ENCODE measurements at places on chromosomes 4 and X. TPM values are rescaled to one million over a fixed set of nuclear protein-coding genes. Genes with fewer than 3 reads are reported as not detected.

SPARCL1 gene
- total RNA-seq, result not detected

- no peak overlapping the region for H3K4me3 ChIP-seq
- no peak for DNase-seq
- no peaks in the 10 kb centered on the region for H3K27me3 ChIP-seq
Observed at GRCh38 chrX:152819732-152820131, 10.8 kb downstream of the CETN2 start.

DNA sequence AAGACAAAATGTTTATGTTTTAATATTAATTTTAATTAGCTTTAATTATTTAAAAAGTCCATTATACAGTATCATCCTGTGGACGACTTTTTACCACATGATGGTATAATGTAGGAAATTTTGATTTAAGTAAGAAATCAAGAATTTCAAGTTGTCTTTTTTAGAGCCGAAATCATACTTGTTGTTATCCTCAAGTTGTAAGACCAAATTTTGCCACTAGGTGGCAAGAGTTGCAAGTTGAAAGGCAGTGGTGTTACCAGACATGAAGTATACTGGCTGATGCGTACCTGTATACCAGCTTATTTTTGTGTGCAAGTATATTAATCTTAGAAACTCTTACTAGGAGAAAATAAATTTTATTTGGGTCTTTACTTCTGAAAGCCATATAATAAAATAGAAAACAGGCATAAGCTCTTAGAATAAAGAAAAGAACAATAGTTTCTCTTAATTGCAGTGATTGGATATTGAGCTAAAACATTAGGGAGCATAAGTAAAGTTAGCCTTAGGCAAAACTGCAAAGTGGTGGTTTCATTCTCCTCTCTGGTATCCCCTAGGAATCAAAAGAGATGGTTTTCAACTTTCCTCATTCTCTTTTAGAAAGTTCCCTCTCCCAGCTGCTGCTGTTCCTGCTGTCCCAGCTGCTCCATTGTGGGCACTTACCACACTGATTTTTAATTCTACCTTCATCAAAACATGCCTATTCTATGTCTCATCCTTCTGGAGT lies 118.0 kb upstream of the WDFY3 start:
- H3K27ac ChIP-seq, result no peak overlapping the region
- DNase-seq, result no peak
- no peaks in the 10 kb centered on the region for H3K36me3 ChIP-seq
- no peak overlapping the region for H3K4me3 ChIP-seq
- H3K27me3 ChIP-seq, result no peaks in the 10 kb centered on the region
- H3K4me1 ChIP-seq, result no peaks in the 10 kb centered on the region

GRCh38 chr4:161132715-161133425 lies 1030.9 kb downstream of the FSTL5 start:
- H3K4me1 ChIP-seq, result no peaks in the 10 kb centered on the region
- H3K36me3 ChIP-seq, result no peaks in the 10 kb centered on the region
- H3K4me3 ChIP-seq, result no peak overlapping the region
- H3K27ac ChIP-seq, result no peak overlapping the region

All from activated naive CD8-positive, alpha-beta T cell treated with anti-CD3 and anti-CD28 coated beads, Interleukin-2, amount 10 ng/mL, durations not matched to agents 7 days and 5 days (primary cell).